ENCODE measurements at places on chromosomes 16 and 17.

DNA sequence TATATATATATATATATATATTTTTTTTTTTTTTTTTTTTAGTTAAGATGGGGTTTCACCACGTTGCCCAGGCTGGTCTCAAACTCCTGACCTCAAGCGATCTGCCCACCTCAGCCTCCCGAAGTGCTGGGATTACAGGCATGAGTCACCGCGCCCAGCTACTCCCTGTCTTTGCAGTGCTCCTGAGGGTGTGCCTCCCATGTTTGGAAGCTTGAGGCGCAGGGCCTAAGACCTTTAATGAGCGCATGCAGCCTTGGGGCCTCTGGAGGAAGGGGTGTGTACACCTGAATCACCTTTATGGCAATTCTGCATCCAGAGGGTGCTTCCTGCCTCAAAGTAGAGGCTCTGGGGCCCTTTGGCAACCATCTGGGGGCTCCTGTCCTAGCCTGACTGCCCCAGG lies 219.4 kb upstream of the CIBAR2 start:
- no peak for DNase-seq

DNA sequence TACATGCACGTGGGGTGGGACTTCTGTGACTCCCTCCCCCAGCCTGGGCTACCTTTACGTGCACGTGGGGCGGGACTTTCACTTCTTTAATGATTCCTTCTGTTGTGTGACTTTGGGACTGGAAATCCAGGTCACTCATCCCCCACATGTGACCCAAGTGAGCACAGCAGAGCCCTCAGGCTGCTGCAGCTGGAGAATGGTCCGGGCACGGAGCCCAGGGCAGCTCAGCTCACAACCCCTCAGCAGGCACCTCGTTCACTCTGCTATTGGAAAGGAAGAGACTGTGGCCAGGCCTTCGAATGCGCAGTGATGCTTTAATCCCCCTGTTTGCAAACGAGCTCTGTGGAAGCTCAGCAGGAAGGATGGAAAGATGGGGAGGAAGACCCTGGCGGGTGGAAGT lies 14.7 kb downstream of the DBNDD1 start:
- DNase-seq, result no peak

DNA sequence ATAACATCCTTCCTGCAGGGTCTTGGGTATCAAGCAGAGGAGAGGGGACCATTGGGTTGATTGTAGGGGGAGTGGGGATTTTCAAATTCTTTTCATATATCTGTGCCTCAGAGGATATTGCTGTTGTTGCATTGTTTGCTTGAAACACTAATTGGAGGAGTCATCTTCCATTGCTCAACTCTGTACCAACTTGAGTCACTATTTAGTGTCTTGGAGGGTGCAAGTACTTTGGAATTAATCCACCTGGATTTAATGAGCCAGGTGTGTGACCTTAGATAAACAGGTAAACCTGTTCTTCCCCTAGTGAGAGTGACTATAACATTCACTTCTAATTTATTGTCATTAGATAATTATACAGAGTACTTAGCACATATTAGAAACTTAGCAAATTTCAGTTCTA lies 151.3 kb upstream of the CNTNAP4 start:
- DNase-seq, result no peak

DNA sequence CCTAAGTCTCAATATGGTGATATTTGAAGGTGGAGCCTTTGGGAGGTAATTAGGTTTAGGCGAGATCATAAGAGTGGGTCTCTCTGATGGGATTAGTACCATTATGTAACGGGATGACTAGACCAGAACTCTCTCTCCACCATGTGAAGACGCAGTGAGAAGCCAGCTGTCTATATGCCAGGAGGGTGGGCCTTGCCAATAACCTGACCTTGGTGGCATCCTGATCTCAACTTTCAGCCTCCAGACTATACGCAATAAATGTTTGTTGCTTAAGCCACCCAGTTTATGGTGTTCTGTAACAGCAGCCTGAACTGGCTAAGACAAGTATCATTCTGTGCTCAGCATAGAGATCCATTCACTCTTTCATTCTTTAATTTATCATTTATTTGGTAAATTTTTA lies 167.2 kb upstream of the CDH11 start:
- DNase-seq, result no peak

DNA sequence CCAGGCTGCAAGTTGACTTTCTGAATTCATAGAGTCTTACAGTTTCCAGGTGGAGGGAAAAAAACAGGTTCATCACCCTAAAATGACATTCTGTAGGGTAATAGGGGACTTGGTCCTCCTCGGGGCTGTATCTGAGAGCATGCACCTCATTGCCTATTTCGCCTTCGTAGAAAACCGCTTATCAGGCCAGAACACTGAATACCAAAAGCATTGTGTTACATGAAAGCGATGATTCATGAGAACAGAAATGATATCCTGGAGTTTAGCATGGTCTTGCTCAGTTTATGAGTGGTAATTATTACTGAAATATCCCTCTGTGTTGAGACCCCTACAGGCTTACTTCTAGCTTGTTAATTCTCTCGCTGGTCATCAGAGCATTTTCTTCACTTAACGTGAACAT lies 61.4 kb upstream of the ARHGAP44 start:
- DNase-seq, result no peak

DNA sequence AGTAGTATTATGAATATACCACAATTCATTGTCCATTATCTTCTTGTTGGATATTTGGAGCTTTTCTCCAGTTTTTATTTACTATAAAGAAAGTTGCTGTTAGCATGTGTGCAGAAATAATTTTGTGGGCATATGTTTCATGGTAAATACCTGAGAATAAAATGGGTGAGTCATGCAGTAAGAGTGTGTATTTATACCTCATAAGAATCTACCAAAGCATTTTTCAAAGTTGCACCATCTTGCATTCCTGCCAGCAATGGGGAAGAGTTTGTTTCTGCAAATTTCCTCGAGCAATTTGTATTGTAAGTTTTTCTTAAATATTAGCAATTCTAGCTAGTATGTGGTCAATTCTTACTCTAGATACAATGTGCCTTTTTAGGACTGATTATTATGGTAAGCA lies 7.9 kb upstream of the MON1B start:
- no peak for DNase-seq

- no peak for DNase-seq
These were observed 16.3 kb upstream of the CDH15 start for GRCh38 chr16:89155184-89155679.

- DNase-seq, result peak; percentile 84
These were observed 202.0 kb downstream of the C16orf78 start for GRCh38 chr16:49575346-49576172.

DNA sequence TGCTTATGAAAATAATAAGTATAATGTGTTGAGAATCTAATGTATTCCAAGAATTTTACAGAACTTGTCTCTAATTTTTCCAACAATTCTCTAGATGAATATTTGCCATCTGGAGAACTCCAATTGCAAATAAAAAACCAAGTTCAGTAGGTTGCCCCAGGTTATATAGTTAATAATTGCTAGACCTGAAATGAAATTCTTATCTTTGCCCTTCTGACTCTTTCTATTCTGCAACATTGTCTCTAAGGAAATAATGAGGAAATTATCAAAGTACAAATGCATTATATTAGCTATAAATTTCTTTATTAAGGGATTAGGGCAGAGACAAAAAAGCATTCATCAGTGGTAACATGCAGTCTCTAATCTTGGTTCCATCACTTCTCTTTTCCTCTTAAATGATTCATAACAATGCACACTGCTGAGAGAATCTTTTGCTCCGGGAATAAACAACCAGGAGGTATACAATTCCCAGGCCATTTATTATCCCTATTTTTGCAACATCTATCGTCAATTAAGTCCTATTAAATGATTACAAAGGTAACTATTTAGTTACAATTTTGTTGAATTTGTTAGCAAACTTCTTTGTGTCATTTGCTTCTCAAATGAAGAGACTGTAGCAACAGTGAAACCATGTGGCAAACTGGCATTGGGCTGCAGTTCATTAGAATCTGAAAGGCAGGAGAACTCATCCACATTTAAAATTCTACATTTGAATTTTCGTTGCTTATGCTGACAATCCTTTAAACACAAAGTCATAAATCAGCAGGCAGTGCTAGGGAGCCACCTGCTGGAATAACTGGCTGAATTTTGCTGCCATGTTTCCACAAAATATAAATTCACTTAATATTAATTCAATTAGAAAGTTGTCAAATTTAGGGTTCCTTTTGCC lies 349.6 kb downstream of the KIF2B start:
- DNase-seq, result no peak

DNA sequence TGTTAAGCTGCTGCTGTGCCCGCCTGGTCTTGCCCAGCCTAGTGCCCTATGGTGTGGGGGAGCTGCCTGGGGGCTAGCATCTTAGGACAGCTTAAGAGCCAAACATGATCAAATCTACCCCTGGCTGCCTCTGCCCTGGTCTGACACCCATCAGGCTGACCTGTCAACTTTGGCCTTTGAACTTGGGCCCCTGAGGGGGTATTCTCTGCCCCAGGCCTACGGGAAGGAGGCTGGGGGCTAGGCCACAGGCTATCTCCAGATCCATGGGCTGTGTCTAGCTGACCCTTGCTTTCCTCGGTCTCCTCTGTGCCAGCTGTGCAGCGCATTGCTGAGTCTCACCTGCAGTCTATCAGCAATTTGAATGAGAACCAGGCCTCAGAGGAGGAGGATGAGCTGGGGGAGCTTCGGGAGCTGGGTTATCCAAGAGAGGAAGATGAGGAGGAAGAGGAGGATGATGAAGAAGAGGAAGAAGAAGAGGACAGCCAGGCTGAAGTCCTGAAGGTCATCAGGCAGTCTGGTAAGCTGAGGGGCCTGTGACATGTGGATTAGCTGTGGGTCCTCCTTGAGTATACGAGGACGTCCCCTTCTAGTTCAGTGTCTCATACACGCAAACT lies 3.3 kb upstream of the STARD3 start:
- no peak for DNase-seq

DNA sequence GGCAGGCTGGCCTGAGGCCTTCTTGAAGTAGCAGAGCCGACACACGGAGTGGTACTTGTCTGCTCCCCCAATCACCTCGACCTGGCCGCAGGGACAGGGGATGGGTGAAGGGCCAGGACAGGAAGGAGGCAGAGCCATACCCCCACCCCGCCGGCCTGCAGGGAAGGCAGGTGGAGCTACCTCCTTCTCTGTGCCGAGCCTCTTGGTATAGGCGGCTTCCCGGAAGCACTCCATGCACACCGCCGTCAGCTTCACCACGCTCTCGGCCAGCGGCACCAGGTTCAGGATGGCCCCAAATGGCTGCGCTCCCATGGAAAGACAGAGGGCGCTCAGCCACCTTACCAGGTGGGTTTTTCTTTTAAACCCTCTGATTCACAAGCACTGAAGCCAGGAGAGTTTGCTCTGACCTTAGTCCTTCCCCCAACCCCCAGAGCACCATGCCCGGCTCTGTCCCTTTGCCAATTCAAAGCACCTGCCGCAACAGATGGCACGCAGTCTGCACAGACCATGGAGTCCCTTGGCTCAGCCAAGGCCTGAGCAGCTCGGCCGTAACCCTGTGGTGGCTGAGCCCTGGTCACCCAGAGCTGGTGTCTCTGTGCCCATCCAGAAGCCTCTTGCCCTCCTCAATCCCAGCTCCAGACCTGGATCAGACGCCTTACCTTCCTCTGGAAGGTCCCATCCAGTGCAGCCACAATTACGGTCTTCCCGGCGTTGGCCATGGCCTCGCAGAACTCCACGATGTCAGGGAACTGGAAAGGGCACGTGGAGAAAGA lies 6.7 kb downstream of the SYNGR2 start:
- DNase-seq, result no peak

Measured in germinal center (tissue), 1 donor.